NCI-H460 (cell line): ENCODE measurements at places on chromosomes 5 and 9. TPM values are rescaled to one million over a fixed set of nuclear protein-coding genes. Genes with fewer than 3 reads are reported as not detected.
A peak's percentile ranks its signal among the peaks of the same experiment; 100 is the strongest.

FOXD4L4 gene
- total RNA-seq = 0.07 TPM in 1 of 2 replicates, not detected in the other

DMRT2 gene
- total RNA-seq = not detected in 2 replicates

IL3 gene
- total RNA-seq = not detected in 2 replicates

SLC6A19 gene
- not detected in 2 replicates for total RNA-seq

BARX1 gene
- 0.37 and 1.2 TPM in 2 replicates for total RNA-seq

DNA sequence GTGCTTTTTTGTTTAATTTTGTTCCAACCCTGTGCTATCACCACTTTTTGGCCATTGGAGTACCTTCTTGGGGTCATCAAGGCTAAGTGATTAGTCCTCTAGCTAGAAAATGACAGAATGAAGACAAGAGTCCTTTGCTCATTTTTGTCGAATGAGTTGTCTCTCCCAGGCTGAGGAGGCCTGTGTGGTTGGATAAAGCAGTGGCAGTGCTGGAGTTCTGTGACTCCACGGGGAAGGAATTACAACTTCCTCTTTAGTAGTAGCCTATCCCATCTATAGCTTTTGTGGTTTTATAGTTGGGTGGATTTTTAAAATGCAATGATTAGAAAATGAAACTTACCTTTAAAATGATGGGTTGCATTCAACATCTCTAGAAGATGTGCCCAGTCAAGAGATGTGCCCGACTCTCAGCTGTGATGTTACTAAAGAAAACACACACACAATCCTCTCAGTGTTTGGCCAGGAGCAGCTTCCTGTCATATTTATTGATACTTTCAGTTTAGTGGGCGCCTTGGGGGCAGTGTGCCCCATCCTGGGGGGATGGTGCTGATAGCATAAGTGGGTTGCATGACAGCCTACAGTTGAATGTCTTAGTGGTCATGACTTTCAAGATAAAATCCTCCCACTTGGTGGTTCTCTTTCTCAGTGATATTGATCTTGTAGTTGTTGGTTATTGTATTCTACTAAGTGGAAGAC lies 11.9 kb downstream of the OTULINL start:
- no peak for DNase-seq

- no peak for DNase-seq
These were observed 8.9 kb upstream of the NUP214 start for GRCh38 chr9:131116281-131117120.

GRCh38 chr5:150649108-150650020 lies 8.9 kb downstream of the SYNPO start:
- DNase-seq = no peak

DNA sequence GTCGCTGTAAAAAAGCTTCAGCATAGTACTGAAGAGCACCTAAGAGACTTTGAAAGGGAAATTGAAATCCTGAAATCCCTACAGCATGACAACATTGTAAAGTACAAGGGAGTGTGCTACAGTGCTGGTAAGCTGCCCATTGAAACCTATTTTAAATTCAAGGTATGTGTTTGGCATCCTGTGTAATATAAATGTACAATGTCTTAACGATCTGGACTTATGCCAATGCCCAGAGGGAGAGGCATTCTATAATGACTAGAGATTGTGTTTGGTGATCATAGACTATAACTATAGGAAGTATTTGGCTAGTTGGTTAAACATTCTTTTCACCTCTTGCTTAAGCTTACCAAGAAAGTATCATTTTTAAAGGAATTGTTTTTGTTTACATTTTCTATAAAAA lies 95.7 kb downstream of the INSL6 start:
- DNase-seq = no peak

DNA sequence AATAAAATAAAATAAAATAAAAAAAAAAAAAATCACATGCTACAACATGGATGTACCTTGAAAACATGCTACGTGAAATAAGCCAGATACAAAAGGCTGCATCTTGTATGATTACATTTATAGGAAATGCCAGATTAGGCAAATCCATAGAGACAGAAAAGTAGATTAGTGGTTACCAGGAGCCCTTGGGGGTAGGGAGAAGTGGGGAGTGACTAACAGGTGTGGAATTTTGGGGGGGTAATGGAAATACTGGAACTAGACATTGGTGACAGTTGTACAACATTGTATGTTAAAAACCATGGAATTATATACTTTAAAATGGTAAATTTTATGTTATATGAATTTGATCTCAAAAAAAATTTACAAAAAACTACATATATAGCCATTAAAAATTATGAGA lies 47.3 kb downstream of the SLC1A1 start:
- no peak for DNase-seq

GRCh38 chr5:56986626-56986947 lies 34.7 kb upstream of the MIER3 start:
- DNase-seq = peak; percentile 5
